Omental fat pad (tissue), 4 donors: ENCODE measurements at places on chromosomes 12 and 14. TPM values are rescaled to one million over a fixed set of nuclear protein-coding genes. Genes with fewer than 3 reads are reported as not detected.

- no peak for DNase-seq
Observed at GRCh38 chr12:26786491-26786864, 46.5 kb downstream of the ITPR2 start.

Gene KRT77
- not detected for total RNA-seq

DNA sequence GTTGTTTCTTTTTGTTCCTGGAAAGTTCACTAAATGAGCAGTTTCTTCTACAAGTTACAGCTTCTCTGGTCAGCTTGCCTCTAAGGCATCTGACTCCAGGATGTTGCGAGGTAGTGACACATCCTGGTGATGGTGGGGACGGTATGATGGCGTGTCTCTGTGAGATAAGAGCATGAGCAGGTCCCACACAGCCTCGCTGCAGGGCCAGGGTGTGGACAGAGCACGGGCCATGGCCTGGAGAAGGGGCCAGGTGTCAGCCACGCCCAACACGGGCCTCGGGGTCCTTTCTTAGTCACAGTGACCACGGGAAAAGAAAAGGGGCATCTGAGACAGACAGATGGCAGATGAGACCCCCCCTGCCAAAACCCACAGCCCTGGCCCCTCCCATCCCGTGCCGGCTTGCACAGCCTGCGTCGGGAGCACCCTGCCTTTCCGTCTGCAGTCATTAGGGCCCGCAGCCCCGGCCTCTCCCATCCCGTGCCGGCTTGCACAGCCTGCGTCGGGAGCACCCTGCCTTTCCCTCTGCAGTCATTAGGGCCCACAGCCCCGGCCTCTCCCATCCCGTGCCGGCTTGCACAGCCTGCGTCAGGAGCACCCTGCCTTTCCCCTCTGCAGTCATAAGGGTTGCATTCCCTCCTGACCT, 79.3 kb upstream of the DYNC1H1 start:
- no peak for DNase-seq

GRCh38 chr14:31677630-31678029, 116.4 kb downstream of the NUBPL start:
- no peak for DNase-seq

GRCh38 chr14:61438036-61438435, 116.7 kb downstream of the PRKCH start:
- no peak for DNase-seq

DNA sequence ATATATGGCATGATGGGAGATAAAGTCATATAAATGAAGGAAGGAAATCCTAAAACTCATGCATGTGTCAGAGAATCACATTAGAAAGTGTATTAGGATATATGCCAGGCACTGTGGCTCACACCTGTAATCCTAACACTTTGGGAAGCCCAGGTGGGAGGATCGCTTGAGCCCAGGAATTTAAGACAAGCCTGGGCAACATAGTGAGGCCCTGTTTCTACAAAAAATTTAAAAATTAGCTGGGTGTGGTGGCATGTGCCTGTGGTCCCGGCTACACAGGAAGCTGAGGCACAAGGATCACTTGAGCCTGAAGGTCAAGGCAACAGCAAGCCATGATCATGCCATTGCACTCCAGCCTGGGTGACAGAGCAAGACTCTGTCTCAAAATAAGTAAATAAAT, 130.3 kb upstream of the ARID2 start:
- DNase-seq, result no peak

Gene ACSS3
- 38.8 TPM for total RNA-seq

Gene SENP1
- total RNA-seq, result 13.6 TPM

DNA sequence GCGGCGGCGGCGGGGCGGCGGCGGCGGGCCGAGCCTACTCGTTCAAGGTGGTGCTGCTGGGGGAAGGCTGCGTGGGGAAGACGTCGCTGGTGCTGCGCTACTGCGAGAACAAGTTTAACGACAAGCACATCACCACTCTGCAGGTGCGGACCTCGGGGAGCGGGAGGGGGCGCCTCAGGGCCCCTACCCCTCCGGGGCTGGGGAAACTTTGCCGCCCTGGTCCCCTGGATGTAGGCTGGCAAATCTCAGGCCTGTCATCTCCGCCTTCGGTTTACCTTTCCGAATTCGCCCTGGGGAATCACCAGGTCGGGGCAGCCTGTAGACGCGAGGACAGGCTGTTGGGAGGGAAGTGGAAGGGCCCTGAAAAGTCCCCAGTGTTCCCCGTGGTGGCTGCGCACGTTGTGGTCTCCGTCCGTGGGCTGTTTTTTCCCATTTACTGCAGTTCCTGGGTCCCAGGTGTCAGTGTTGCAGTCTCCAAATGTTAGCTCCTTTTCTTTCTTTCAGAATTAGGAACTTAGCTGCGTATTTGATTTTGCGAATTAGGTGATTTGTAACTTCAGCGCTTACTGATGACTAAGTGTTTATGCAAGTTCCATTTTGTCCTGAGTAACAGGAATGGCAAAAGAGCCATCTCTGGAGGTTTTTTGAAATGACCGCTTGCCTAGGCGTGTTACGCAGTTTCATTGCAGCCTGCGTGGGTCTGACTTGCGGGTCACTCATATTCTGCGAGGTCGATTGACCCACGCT, 656 bp downstream of the RAB21 start:
- DNase-seq, result no peak

GRCh38 chr12:14365294-14366208, at the start of gene ATF7IP:
Gene ATF7IP, plus strand, starts transcription at chr12:14365682. Its CDS starts 58,234 bp downstream, at chr12:14423916.
- peak; percentile 94 for DNase-seq

- no peak for DNase-seq
Observed at GRCh38 chr12:120936197-120936596, 32.0 kb upstream of the SPPL3 start.

GRCh38 chr14:24630872-24631477, 3.0 kb downstream of the GZMB start:
- DNase-seq, result no peak

DNA sequence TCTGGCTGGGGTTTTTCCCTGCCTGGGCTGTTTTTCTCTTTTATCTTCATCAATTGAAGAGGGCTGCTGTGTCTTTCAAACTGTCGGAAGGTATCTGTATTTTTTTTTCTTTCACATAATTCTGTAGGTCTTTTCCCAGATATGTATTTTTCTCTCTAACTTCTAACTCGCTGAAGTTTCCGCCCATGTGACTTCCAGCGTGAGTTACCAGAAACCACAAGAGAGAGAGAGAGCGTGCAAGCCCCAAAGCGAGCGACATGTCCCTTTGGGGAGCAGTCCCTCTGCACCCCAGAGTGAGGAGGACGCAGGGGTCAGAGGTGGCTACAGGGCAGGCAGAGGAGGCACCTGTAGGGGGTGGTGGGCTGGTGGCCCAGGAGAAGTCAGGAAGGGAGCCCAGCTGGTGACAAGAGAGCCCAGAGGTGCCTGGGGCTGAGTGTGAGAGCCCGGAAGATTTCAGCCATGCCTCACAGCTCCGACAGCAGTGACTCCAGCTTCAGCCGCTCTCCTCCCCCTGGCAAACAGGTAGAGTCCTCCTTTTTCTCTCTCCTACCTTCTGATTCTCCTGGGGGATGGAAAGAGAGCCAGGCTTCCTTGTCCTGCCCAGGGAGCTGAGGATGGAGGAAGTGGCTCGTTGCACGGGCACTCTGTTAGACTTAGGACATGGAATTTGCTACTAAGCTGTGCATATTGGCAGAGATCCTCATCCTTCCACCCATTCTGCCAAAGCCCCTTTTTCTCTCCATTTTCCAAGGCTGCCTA, at the start of gene BATF:
Gene BATF (plus strand): TSS at position 246 of the 759 bp plus-strand sequence. CDS start 214 bp downstream, at position 460.
- DNase-seq, result no peak
